ENCODE measurements at places on chromosomes 16 and 17.
A peak's percentile ranks its signal among the peaks of the same experiment; 100 is the strongest.

- no peak for DNase-seq
Measured at GRCh38 chr16:81706327-81707295, 72.5 kb upstream of the PLCG2 start.

DNA sequence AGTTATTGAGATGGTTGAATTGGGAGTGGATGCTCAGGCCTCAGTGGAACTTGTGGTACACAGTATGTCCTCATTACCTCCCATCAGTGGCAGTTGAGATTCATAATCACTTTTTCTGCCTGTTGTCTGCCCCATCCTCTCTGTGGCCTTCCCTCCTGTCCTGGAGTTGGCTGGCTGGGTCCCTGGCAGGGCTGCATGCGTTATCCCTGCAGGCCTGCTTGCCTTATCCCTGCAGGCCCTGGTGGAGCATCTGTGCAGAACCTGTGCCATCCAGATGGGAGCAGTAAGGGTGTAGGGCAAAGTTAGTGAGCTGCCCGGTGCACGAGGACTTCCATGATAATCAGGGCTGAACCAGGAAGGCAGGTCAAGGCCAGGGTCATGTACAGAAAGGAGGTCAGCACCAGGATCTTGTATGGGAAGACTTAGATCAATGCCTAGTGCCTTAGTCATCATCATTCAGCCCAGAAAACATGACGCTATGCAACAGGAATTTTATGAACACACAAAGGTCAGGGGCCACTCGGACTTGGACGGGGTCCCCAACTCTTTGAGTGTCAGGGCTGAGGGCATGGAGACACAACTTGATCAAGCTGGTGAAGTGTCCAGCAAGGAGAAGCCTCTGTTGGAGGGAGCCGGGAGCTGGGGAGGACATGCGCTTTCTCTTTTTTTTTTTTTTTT, 47.2 kb downstream of the ABCC1 start:
- peak; percentile 83 for DNase-seq

GRCh38 chr17:49670641-49671040, 7.3 kb downstream of the SPOP start:
- peak; percentile 63 for DNase-seq

- peak; percentile 64 for DNase-seq
Measured at GRCh38 chr16:86379505-86379846, 130.9 kb upstream of the FOXF1 start.

DNA sequence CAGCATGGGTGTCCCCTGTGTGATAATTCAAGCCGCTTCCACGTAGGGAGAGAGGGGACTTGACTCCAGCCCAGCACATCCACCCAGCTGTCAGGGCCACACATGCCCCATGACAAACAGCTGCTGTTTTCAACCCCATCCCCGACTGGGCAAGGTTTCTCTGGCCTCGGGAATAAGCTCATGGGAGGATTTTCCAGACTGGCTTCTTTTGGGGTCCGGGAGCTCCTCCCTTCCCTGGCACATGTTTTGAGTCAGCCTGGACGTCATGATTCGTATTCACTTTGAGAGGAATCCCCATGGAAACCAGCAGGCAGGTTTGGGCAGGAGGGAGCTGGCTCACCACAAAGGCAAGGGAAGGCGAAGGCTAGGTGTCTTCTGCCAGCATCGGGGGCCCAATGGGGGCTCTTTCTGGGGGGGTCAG, 156.4 kb downstream of the CMIP start:
- peak; percentile 54 for DNase-seq

GRCh38 chr16:58385218-58385773, 7.0 kb upstream of the GINS3 start:
- DNase-seq, result no peak

DNA sequence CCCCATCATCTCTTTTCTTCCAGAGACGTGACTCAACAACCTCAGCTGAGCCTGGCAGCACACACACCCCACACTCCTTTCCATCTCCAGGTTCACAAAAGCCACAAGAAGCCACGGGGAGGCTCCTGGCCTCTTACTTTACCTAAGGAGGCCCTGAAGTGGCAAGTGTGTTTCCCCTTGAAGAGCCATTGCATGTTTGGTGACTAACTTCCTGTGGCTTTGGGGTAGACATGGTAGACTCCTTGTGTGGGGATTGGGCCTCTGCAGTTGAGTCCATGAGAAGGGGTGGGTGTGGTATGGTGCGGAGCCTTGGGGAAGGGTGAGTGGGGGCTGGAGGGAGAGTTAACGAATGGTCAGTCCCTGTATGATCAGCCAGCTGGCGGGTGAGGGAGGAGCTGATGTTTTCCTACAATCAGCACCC, 24.2 kb downstream of the SAP30BP start:
- DNase-seq, result peak; percentile 33
